Effector CD4-positive, alpha-beta T cell (primary cell): ENCODE measurements at places on chromosomes 3 and 15.

DNA sequence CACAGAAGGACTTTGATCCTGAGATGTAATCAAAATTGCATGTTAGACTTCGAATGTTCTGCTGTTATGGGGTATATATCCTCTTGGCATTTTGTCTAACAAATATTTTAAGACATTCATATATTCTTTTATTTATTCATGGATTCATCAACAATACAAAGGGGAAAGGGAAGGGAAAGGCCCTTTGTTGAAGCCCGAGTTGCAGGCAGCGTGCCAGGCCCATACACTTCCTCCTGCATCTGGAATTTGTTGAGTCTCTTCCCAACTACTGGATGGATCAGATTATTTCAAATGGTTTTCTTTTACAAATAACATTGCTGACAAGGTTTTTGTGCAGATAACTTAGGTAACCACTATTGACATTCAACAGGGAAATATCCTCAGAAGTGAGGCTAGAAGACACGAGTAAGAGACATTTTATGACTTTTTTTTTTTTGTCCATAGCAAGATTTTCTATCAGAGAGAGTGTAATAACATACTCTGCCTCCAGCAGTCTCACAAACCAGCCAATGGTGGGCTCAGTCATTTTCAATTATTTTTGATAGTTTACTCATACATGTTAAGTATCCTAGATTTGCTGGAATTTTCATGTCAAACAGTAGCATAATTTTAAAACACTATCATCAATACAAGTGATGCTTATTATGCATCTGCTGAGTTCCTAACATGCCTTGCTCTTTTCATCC, 94.3 kb downstream of the RPL39L start:
- no peak for DNase-seq

DNA sequence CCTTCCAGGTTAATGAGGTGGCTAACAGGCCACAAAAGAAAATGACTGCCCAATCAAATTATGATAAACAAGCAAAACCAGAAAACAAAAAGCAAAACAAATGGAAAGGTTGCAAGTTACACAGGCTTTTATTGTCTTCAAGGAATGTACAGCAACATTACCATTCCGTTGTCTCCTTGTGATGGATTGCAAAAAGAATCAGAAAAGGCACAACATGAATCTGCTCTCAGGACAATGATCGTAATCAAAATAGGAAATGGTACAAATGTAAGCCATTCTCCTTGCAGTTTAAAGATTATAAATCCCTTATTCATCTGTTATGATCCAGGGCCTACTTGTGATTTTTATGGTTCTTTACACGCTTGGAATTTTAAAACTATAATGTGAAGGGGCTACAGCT, 125.8 kb downstream of the ECT2 start:
- no peak for DNase-seq

- DNase-seq: no peak
These were observed 134.8 kb downstream of the RBMS3 start for GRCh38 chr3:29415482-29416223.

- DNase-seq: no peak
These were observed 616.7 kb upstream of the NAALADL2 start for GRCh38 chr3:174242311-174243041.

DNA sequence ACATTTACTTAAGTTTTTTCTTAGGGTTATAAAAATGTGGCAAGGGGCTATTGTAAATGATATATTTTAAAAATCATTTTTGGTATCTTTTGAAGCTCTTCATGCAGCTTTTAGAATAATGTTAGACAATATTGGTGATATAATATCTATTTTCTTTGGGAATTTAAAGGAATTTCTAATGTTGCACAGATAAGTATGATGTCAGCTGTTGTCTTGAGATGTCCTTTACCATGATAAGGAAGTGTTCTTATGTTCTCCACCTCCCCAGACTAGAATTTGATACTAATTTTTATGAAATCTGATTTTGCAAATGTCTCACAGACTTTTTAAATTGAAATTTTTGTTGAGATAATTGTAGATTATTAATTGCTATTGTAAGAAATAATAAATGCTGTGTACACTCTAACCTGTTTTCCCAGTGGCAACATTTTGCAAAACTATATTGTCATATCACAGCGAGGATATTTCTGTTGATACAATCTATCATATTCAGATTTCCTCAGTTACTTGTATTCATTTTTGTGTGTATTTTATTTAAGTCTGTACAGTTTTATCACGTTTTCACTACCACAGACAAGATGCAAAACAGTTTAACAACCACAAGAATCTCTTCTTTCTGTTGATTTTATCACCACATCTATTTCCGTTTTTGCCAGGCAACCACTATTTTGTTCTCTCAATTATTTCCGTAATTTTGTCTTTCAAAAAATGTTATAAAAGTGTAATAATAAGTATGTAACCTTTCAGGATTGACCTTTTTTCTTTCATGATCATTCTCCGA, 55.4 kb downstream of the SPRED1 start:
- no peak for DNase-seq

GRCh38 chr3:51687431-51688205, 16.6 kb downstream of the TEX264 start:
- DNase-seq: no peak

DNA sequence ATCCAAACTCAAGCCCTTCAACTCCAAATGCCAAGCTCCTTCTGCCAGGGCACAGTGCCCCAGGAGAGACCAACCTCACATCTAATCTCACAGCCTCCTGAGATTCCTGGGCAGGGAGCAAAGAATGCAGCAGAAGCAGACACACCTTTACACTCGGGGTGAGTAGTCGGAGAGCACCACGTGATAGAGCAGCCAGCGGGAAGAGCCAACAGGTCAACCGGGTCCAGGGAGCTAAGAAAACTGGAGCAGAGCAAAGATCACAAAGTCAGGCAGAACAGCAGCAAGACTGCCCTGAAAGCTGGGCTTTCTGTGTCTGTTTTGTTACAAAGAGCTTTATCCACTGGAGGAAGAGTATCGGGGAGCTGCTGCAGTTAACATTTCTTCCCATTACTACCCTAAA, 4.2 kb downstream of the B3GALNT1 start:
- no peak for DNase-seq

- no peak for DNase-seq
These were observed at the start of gene SLITRK3 for GRCh38 chr3:165195640-165196576. SLITRK3 (minus strand) TSS chr3:165196384; CDS start chr3:165190830, 5,554 bp downstream.

DNA sequence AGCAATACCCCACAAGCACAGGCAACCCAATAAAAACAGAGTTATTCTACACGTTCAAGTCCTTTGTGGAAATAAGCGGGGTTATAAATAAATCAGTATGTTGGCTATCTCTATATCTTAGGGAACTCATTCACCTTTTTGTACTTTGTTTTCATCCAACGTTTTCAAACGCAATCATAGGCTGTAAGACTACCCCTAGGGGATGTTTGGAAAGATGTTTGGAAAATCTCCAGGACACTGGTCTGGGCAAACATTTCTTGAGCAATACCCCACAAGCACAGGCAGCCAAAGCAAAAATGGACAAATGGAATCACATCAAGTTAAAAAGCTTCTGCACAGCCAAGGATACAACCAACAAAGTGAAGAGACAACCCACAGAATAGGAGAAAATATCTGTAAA, 70.1 kb downstream of the CLDN11 start:
- DNase-seq: no peak

DNA sequence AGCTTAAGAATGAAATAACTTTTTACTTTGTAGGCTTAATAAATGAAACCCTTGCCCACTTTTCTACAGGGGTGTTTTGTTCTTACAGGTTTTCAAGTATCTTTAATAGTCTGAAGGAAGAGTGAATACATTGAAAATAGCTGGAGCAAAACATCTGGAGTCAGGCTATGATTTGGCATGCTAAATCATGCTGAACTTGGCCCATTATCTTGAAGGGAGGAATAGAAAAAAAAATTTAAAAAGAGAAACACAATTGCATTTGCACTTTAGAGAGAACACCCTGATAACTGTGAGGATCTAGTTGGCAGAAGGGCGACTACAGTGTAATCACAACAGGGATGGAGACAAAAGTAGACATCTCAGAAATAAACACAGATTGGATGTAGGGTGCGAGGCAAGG, 1.8 kb upstream of the IQGAP1 start:
- no peak for DNase-seq

GRCh38 chr3:126925411-126926171, 57.3 kb upstream of the PLXNA1 start:
- no peak for DNase-seq

DNA sequence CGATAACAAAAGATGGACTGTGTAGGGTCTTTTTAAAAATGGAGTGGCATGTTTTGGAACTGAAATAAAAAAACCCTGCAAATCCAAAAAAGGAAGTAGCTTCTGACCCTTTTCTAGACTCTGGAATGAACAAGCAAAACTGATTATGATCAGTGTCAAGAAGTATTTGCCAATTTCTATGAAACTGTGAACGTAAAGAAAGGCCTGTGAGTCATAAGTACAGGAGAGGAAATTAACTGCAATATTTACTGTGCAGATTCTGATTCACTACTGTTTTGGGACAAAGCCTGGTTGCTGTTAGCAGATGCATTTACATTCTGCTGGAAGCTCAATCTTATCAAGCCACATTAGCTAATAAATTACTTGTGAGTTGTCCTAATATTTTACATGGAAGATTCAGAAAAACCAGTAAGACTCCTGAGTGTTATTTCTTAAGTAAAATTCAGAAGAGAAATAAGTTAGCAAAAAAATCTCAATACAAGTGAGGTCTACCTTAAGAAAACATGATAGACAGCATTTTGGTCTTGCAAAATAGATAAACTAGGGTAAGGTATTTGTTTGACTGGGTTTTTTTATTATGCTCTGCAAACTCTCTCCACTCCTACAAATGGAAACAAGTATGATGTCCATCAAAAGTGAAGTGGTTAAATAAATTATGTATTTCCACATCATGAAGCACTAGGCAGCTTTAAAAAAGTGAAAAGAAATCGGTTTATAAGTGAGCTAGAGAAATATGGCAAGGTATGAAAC, 90.2 kb upstream of the LMOD3 start:
- DNase-seq: no peak

DNA sequence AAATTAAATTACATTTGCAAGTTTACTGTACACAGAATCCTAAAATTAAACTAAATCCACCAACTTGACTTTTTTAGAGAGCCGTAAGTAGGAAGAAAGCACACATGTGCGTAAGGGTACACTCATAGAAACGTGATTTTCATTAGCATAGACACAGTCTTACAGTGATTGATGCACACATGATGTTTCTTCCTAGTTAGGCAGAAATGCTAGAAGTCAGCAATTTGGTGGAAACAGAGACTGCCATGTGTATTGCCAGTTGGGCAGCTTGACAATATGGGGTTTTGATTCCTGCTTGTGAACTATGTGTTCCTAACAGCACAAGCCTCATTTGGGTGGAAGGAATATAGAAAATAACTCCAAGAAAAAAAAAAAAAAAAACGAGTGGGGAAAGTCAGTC, 878.5 kb downstream of the ROBO1 start:
- DNase-seq: no peak

- no peak for DNase-seq
These were observed 808 bp downstream of the GK5 start for GRCh38 chr3:142224482-142225072.
